Right lung (tissue), 10 donors: ENCODE measurements at places on chromosomes 3 and 15.

DNA sequence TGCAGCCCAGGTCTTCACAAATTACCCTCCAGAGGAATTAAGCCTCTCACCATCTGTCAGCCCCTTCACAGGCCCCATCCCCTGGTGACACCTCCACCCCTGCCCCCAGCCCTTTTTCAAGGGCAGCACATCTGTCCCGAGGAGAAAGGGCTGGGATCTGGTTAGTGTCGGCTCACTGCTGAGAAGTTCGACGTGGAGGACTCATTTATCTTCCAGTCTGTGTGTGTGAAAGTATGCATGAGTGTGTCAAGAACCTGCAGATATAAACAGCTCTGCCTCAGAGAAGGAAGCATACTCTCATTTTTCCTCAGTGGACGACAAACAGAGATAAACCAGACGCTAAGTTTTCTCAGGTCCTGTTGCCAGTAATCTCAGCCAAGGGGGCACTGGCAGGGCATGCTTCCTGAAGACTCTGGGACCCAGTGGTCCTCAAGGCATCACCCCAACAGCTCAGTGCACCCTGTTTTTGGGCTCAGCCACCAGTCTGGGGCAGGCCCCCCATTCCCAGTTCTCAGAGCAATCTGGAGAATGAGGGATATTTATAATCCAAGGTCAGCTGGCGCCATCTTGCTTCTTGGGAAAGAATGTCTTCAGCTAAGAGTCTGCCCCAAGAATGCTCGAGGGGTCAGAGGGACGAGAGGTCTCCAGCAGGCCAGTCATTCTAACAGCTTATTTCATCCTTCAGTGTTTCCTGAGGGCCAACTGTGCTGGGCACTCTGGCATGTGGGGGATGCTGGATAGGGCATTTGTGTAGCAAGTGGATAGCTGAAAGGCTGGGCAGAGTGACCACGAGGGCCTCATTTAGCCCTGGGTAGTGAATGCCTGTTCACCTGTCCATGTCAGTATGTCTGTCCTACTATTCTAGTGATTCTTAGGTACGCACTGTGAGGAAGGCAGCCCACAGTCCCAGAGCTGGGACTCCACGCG lies 73.6 kb downstream of the ADCY5 start:
- no peak for DNase-seq

GRCh38 chr3:58535531-58536500 lies 1.2 kb downstream of the ACOX2 start:
- no peak for DNase-seq

DNA sequence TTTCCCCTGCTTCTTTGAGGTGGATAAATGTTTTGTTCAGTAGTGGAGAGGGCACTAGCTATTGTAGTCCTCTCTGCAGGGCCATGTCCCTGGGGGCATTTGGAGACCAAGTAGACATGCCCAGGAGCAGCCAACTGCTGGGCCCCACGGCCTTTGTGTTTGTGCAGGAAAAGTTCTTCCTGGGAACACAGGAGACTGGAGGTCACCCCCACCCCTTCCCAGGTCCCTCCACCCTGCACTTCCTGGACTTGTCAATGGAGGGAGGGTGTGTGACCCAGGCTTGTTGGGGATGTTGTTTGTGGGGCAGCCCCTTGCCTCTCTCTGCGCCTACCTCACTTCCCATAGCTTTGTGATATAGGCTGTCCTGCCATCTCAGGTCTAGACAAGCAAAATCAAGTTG lies 317.0 kb upstream of the LRRFIP2 start:
- no peak for DNase-seq

- DNase-seq: no peak
Observed at GRCh38 chr3:53618936-53619335, 124.5 kb downstream of the CACNA1D start.

- no peak for DNase-seq
Observed at GRCh38 chr3:16841041-16841753, 43.6 kb upstream of the PLCL2 start.

DNA sequence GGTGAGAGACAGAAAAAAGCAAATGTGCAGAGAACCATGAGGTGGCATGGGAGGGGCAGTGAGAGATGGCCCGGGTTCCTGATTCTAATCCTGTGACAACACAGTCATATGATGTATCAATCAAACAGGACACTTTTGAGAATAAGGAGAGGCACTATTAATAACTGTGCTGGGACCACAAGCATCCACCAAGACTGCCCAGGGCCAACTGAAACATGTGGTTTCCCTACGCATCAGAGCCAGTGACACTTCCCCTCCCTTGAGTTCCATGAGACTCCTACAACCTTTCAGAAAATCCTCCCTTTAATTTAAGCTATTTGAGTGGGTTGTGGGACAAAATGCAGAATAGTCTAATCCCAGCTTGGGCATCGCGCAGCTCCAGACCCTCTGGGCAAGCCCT lies 17.4 kb downstream of the SH3BP5 start:
- no peak for DNase-seq

DNA sequence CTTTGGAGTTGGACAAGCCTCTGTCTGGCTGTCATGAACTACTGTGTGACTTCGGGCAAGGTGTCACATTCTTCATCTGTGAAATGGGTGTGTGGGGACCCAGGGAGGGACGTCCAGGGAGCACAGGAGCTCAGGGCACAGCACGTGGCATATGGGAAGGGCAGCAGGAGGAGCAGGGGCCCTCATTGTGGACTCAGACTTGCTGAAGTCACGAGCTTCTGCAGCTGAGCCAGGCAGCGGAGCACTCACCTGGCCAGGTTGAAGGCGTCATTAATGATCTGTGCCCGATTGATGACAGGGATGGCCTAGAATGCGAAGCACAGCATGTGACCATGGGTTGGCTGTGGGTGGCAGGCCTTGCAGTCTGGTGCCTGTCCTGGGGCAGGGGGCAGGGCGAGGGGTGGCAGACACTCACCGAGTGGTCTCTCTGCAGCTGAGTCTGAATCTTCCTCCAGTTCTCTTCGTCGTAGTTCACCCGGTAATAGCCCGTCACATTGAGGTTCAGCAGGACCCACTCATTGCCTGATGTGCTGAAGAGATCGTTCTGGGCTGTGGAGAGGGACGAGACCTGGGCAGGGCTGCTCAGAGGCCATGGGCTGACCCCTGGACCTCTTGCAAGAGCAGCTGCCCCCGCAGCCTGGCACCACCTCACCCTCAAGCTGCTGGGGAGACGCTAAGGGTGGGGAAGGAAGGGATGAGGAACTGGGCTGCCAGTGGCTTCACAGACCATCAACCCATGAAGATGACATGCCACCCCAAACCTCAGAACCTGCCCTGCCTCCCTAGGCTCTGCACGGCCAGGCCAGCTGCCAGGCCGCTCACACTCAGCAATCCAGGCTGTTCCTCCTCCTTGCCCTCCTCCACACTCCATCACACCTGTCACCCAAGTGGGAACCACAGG lies 15.4 kb downstream of the ANPEP start:
- DNase-seq: no peak

DNA sequence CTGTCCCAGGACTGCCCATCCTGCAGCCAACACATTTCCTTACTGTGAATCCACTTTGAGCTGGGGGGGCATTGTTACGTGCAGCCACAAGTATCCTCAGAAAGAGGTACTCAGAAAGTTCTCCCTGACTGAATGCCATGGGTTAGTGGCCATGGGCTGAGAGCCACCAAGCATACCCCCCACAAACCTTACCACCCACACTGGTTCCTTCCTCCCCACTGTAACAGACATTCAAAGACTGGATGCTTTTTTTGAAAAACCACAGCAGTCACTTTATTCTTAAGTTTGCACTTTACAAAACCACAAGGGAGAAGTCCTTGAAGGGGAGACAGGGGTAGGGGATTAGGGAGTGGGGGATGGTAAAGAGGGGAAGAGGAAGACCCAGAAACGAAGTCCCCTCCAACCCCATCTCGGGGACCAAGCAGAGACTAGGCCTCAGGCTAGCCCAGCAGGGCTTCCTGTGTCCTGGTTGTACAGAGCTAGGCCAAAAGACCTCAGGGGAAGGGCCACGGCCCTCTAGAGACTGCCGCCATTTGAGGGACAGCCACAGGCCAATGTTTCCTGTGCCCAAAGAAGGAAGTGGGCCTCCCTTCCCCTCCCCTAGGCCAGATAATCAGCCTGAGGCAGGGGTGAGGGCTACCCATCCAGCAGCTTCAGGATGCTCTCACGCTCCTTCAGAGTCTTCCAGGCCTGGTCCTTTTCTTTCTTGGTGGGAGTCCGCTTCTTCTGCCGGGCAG lies 10.1 kb upstream of the CAMK1 start:
- DNase-seq: no peak

DNA sequence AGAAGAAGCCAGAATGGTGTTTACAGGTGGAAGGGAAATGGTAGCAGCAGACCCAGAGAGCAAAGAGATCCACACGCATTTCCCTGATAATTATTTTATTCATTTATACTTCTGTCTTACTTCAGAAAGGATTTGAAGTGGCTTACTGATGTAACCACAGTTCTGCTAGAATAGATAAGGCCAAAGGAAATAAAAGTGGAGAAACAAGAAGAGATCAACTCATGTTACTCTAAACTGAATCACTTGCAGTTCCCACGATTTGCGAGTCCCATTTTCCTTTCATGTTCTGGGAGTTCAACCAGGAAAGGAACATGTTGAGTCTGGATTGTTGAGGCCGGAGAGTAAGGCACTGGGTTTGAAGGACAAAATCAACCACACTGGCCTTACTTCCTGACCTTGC lies 151.8 kb downstream of the MYRIP start:
- no peak for DNase-seq

DNA sequence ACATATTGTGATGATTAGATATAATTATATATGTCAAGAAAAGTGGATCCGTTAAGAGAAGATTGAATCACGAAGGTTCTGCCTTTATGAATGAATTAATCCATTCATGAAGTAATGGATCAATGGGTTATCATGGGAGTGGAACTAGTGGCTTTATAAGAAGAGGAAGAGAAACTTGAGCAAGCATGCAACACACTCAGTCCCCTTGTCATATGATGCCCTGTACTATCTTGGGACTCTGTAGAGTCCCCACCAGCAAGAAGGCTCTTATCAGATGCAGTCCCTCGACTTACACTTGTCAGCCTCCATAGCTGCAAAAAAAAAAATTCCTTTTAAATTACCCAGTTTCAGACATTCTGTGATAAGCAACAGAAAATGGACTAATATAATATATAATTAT lies 301.9 kb downstream of the RAP2B start:
- DNase-seq: no peak

GRCh38 chr3:171832989-171833388 lies 10.2 kb upstream of the TMEM212 start:
- DNase-seq: no peak

DNA sequence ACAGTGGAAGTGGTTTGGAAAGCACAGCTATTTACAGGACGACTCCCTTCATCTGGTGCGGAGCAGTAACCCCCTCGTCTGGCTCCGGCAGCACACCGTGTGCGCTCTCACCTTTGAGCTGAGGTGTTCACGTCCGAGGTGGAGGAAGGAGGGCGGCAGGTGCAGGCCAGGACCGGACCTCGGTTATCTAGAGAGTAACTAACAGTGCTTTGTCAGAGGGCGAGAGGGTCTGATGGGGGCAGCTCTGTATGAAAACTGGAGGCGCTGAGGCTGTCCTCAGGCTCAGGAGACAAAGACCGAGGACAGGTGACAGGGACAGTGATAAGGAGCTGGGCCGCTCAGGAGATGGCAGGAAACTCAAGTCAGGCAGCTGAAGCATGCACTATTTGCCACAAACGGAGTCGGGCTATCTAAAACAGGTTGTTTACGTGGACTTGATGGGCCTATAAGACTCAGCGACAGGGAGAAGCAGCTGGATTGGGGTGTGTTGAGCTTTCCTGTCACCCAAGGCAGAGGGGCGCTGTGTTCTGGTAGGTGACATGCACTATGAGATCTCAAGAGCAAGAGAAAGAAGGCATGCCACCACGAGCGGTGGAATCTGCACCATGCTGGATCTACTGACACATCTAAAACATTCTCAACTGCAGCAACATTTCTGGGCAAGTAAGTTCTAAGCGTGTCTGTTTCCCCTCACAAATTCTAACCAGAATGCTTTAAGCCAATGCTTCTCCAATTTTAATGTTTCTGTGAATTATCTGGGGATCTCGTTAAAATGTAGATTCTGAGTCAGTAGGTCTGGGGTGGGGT lies 155.2 kb downstream of the XXYLT1 start:
- DNase-seq: no peak

DNA sequence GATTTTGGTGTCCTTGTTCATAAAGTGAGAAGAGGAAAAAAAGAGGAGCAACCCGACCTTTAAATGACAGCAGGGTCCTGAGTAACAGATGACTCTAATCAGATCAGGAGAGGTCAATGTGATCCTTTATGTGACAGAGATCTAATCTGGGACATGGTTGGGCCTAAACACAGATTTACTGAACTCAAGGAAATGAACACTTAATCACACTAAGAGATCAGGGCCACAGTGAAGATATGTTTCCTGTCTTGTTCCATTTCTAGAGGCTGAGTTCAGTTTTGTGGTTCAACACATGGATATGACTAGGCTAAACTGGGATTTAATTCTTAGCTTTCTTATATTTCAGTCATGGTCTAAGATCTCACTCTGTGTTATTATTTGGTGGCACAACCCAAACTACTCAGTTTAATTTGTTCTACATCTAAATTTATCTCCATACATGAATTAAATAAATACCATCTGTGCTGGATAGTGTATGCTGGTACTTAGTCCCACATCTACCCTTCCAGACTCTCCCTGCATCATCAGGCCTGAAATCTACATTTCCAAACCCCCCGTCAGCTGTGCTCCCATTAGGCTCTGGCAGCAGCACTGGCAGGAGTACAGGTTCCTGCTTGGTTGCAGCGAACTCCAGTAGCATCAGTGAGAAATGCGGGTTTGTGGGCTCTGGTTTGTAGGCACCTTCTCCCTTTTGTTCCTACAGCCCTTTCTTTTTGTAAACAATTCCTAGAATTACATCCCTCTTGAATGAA lies 22.6 kb downstream of the SFMBT1 start:
- DNase-seq: no peak

- DNase-seq: no peak
Observed at GRCh38 chr15:72176159-72176558, 21.4 kb downstream of the GRAMD2A start.

- no peak for DNase-seq
Observed at GRCh38 chr15:70475921-70476320, 287.4 kb downstream of the UACA start.

DNA sequence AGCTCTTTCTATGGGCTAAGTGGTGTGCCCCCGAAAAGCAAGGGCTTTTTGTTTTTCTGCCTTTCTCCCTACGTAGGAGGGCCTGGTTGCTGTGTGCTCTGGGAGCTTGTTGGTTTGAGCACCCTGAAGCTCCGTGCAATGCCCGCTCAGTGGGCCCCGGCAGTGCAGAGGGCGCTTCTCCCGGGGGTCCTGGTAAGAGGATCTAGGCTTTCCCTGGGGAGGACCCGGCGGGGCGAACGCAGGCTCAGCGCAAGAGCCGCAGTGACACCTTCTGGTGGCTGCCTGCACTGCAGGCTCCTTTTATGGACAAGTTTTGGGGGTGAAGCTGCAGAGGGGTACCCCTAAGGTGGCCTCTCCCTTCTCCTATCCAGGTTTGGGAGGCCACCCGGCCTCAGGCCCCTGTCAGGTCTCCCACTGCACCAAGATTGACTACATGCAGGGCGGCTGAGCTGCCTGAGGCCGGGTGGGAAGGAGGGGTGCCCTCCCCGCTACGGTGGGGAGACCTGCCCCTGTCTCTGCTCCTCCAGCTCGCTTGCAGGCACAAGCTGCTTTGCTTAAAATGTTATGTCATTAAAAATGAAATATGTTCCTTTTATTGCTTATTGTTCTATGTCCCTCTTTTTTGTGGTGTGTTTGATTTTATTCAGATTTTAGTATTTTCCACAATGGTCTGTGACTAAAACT lies 387.9 kb downstream of the GABRG3 start:
- peak; percentile 24 for DNase-seq
